Activated naive CD4-positive, alpha-beta T cell (primary cell): ENCODE measurements at places on chromosomes 2 and 18.

- no peak for DNase-seq
These were observed 65.2 kb downstream of the PLEKHM3 start for GRCh38 chr2:207960090-207960489.

GRCh38 chr2:167424221-167424620, 535.9 kb downstream of the XIRP2 start:
- DNase-seq = no peak

- DNase-seq = no peak
These were observed 100.2 kb upstream of the TEX51 start for GRCh38 chr2:126798276-126799140.

DNA sequence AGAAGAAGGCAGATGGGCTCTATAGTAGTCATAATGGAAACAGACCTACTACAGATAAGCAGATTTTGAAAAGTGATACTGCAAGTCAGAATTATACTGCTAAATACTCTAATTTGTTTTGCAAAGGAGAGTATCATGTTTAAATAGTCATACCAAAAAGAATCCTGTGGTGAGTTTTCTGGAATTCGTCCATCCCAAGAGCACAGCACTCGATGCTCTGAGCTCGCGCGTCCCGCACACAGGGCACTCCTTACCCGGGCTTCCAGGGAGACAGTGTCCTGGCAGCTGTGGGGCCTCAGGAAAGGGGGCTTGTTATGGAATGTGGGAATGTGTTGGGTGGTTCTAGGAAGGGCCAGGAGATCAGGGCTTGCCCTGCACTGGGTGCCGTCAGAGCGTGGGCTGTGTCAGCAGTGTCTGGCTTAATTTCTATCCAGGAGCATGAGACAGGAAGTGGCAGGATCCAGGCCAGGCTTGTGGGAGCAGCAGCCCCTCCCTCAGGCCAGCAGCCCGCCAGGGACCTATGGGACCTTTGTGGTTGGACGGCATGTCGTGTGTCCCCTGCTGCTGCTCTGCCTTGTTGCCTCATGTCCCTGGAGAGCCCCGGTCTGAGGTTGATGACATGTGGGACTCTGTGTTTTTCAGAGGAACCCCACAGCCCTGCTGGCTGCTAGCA, 193.2 kb upstream of the TPO start:
- no peak for DNase-seq

DNA sequence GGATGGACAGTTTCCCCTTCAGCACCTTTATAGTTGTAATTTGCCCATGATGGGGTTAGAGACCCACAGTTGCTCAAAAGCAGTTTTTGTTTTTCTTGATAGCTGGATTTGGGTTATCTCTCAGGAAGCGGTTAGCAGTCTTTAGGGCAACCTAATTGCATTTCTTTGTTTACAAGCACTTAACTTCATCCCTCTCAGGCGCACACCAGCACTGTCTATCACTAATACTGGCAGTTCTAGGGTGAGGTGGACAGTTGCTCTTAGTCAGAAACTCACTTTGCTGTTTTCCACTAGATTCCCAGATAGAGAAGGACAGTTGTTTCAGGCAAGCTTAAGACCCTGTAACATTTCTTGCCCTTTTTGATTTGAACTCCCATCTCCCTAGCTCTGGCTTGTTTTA, 146.0 kb downstream of the AGAP1 start:
- DNase-seq = no peak

GRCh38 chr18:46321955-46322354, 217.8 kb downstream of the HAUS1 start:
- no peak for DNase-seq

DNA sequence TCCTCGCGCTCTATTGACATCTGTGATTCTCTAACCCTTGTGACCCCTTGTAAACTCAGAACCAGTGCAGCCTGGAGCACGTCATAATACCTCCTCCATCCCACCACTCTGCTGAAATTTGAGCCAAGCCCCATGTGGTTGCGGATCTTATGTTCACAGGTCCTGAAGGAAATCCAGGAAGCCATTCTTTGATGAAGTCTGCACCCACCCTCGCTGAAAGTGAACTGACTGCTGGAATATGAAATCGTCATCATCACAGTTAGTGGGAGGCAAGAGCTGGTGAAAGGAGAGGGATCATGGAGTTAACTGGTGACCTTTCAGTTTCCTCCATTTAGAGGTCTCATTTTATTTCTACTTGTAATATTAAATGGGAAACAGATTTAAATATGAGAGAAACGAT, 21.6 kb downstream of the ZEB2 start:
- DNase-seq = no peak

DNA sequence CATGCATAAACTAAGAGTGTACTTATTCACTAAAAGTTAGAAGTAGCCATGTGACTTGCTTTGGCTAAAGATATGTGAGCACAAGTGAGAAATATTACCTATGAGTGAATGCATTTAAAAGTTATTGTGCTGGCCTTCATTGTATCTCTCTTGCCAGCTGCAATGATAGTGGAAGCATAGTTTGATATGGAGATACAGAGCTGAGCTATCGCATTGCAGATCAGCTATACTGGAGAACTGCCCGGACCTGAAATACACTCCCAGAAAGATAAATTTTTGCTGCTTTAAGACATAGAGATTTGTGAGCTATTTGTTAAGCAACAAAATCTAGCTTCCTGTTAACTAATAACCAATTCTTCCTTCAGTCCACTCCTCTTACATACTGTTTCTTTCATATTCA, 571.1 kb downstream of the CPS1 start:
- DNase-seq = no peak

- no peak for DNase-seq
These were observed 680.8 kb downstream of the NYAP2 start for GRCh38 chr2:226080334-226080733.

DNA sequence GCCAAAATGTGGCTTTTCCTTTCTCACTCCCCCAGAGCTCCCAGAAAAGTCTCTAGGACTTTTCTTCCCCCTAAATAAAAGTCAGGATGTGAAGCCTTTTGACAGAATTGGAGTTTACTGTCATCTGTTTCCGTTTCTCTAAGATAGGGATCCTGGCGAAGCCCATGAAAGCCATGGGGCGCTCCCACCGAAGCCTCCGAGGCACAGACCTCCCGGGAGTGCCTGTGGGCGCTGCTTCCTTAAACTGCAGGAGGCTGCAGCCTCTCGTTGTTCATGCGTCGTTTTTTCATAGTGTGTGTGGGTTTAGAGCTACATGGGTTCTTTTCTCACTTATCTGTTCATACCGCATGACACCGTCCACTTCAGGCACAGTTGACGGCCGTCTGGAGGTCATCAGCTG, 56.8 kb downstream of the ASAP2 start:
- DNase-seq = no peak

DNA sequence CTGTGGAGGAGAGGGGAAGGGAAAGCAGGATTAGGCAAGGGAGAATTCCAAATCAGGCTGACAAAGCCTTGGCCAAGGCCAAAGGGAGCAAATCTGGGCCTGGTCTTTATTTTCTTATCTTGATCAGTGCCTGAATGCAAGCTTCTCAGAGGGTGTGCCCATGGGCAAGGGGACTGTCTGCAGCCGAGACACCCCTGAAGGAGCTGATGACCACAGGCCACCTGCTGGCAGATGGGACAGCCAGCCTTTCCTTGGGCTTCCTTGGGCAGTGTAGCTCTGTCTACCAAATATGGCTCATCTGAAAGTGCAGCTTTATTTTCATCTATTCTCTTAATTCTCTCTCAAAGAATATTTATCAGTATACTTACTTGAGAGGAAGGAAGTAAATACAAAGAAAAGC, 117.0 kb downstream of the PKP4 start:
- DNase-seq = no peak

DNA sequence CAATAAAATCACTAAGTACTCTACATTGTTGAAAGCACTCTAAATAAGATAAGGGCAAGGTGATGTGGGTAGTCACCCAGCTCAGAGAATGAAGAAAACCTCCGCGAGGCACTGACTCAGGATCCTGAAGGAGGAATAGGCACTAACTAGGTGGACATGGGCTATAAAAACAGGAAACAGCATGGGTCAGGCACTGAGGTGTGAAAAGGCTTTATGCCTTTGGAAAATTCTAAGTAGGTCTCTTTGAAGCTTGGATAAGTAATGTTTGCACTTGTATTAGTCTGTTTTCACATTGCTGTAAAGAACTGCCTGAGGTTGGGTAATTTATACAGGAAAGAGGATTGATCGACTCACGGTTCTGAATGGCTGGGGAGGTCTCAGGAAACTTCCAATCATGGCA, 161.6 kb downstream of the EPHA4 start:
- DNase-seq = no peak

DNA sequence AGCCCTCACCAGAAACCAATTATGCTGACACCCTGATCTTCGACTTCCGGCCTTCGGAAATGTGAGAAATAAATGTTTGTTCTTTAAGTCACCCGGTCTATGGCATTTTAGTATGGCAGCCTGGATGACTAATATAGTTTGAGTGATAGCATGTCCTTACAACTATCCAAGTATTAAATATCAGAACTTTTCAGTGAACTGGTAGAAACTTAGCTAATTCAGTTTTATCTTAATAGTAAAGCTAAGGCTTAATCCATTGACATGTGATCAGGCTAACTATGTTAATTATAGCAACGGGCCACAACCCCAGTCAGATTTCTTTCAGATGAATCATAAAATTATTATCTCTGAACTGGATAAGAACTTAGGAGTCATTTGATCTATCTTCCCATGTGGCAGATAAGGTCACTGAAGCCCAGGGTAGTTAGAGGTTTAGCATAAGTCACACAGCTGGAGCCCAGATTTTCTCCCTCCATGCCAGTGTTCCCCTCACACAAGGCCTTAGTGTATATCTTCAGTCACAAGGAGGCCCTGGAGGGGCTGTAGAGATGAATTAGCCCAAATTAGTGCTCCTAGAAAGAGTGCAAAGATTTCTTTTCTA, 40.7 kb upstream of the UPP2 start:
- no peak for DNase-seq

DNA sequence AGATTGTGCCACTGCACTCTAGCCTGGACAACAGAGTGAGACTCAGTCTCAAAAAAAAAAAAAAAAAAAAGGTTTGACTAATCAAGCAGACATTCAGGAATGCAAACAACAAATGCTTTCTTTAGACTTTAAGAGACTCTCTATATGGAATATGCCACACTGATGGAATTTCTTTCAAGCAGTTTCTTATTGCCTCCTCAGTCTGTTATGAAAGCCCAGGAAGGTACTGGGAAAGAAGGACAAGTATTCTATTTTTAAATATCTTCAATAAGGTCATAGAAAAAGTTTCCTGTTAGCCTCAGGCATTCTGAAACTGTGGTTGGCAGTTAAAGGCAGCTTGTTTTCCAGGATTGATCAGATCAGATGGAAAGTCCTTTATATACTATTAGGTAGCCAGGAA, 241.6 kb downstream of the PIK3C3 start:
- no peak for DNase-seq

DNA sequence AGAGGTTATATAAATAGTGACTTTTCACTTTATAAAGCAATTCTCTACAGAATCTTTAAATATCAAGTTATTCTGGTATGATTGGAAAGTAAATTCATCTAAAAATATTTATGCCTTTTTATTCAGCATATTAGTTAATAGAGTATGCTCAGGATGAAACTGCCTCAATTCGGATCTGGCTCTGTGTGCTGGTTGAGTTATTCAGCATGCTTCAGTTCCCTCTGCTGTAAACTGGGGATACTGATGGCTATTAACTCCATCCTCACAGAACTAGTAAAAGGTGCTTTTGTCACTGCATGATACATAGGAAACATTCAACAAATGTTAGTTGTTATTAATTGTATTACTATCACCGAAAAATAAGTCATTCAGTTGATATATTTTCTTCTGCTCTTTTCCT, 250.3 kb downstream of the NRXN1 start:
- DNase-seq = no peak

- no peak for DNase-seq
These were observed 101.4 kb downstream of the HDAC4 start for GRCh38 chr2:239299218-239299939.

DNA sequence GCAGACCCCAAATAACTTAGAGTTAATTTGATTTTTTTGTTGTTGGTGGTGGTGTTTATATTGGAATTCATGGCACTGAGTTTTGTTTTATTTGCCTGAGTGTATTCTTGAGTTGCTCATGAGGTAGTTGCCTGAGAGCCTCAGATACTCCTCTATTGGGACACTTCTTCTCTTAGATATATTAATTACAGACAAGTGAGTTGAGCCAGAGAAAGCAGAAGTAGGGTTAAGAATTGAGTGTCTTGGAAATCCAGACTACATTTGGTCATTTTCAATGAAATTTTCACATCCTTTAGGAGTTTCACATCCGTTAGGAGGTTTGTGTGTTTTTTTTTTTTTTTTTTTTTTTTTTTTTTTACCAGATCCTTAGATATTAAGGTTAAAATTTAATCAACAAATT, 29.0 kb downstream of the FMNL2 start:
- no peak for DNase-seq
